ENCODE measurements at places on chromosomes 12 and 14.
A peak's percentile ranks its signal among the peaks of the same experiment; 100 is the strongest.

GRCh38 chr12:4177262-4177661 lies 96.3 kb upstream of the CCND2 start:
- no peak for DNase-seq
- no peak overlapping the region for H3K4me3 ChIP-seq
- H3K27ac ChIP-seq, result no peak overlapping the region
- no peaks in the 10 kb centered on the region for H3K36me3 ChIP-seq
- no peaks in the 10 kb centered on the region for H3K27me3 ChIP-seq

- no peak for DNase-seq
- no peaks in the 10 kb centered on the region for H3K27me3 ChIP-seq
- no peaks in the 10 kb centered on the region for H3K36me3 ChIP-seq
- H3K4me3 ChIP-seq, result no peak overlapping the region
- no peak overlapping the region for H3K27ac ChIP-seq
- no peaks in the 10 kb centered on the region for H3K4me1 ChIP-seq
These were observed 16.9 kb upstream of the MGST1 start for GRCh38 chr12:16330560-16330959.

DNA sequence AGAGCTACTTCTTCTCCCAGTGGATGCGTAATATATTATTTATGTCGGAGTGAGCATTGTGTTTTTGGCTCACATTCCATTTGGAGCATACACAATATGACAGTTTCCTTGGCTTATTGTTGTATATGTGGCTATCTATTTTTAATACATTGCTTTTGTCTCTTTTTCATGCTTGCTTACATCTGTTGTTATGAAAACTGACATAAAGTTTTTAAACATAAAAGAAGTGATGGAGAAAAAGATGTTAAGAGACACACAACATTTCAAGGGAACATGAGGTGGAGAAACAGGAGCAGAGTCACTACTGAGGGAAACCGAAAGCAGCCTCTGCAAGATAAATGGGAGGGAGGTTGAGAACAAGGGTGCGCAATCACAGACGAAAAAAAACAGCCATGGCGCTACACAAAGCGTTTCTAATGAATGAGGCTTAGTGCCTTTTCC lies 228.4 kb upstream of the NPAS3 start:
- H3K4me3 ChIP-seq, result peak overlapping the region; percentile 18
- peak; percentile 85 for DNase-seq
- H3K4me1 ChIP-seq, result peaks cover 6% of the 10 kb centered on the region
- H3K36me3 ChIP-seq, result no peaks in the 10 kb centered on the region

GRCh38 chr12:93468008-93468371 lies 676 bp downstream of the MRPL42 start:
- H3K4me1 ChIP-seq, result no peaks in the 10 kb centered on the region
- H3K36me3 ChIP-seq, result no peaks in the 10 kb centered on the region
- H3K27me3 ChIP-seq, result no peaks in the 10 kb centered on the region
- peak overlapping the region; percentile 100 for H3K4me3 ChIP-seq

DNA sequence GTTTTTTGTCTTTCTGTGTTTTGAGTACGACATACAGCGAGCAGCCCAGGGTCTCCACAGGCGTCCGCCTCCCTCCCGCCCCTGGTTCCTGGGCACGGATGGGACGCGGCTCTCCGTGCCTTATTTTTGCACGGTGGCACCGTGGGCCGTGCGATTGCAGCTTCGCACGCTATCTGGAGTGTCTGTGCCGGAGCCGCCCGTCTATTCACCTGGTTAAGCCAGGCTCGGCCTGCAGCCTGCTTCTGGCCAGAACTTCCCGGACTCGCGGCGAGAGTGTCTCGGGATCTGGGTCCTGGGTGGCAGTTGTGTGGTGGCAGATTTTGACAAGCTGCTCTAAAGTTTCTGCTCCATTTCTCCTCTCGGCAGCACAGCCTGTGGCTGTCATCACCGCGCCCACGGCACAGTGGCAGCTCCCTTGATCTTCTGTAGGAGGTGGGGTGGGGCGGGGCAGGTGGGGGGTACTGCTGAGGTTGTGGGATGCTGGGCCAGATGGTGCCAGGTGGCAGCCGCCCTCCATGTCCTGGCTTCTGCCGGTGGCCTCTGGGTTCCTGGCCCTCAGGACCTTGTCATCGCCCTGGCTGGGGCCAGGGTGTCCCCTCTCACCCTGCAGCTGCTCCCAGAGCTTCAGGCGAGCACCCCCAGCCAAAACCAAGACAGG lies 2.9 kb downstream of the MMP17 start:
- H3K4me3 ChIP-seq, result peak overlapping the region; percentile 59
- peak overlapping the region; percentile 43 for H3K27ac ChIP-seq
- H3K27me3 ChIP-seq, result no peaks in the 10 kb centered on the region
- peak; percentile 21 for DNase-seq
- no peaks in the 10 kb centered on the region for H3K4me1 ChIP-seq

All from fibroblast of lung (primary cell).